NCI-H2107 (cell line): ENCODE measurements at places on chromosomes 13 and 19.

- no peak for DNase-seq
Measured at GRCh38 chr13:75481176-75482069, 546 bp downstream of the TBC1D4 start.

- no peak for DNase-seq
Measured at GRCh38 chr13:44399074-44399473, 25.4 kb downstream of the SERP2 start.

- no peak for DNase-seq
Measured at GRCh38 chr13:110179116-110179856, 127.7 kb downstream of the COL4A1 start.

- peak; percentile 32 for DNase-seq
Measured at GRCh38 chr19:19366434-19367396, 38.8 kb upstream of the GATAD2A start.

DNA sequence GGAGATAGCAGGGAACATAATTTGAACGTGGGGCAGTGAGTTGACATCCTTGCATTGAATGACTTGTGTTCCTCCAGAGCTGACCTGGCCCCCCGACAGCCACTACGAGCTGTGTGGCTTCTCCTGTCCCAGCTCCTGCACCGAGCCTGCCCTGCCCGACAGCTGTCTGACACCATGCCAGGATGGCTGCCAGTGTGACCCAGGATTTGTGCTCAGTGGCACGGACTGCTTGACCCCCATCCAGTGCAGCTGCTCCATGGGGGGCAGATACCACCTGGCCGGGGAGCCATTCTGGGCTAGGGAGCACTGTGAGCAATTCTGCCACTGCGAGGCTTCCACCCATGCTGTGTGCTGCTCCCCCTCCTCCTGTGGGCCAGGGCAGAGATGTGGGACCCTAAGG, 29.2 kb upstream of the FXYD3 start:
- DNase-seq, result no peak

- no peak for DNase-seq
Measured at GRCh38 chr13:28540612-28541011, 45.7 kb upstream of the FLT1 start.
